Inflammatory macrophage (primary cell): ENCODE measurements at places on chromosomes 12 and 14.
A peak's percentile ranks its signal among the peaks of the same experiment; 100 is the strongest.

DNA sequence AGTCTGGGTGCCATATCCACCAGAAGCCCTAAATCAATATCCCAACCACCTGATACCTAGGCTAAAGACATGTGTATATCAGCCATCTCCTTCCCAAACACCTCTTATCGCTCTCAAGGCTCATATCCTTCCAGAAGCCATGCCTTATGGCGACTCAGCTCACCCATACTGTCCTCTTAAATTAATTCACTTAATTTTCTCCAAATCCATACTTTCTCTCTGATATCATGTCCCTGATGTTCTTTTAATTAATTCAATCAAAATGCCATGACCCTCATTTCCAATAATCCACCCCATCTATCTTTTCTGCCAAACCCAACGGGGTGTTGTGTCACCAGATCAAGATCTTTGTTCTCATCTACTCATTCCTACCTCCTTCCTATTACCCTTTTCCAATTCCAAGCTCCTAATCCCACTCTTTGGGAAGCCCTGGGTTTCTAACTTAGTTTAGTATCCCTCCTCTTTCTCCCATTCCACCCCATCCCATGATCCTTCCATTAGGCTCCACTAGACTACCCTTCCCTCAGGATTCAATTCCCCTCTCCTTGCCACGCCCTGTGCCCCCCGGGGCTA, 723 bp downstream of the ATF7 start:
- no peak for DNase-seq

DNA sequence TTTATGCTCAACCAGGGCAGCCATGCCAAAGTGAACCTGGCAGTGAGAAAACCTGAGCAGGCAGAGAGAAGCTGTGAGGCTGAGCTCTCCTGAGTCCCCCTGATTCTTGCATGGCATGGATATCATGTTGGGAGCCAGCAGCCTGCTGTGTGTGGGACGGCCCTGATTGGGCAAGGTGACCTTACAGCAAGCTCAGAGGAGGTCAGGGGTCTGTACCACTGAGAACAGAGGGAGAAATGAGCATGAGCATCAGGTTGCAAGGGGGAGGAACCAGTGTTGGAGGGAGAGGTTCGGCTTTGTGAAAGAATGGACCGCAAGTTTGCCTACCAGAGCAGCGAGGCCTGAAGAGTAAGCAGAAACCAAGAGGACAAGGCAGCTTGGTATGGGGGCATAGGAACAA, 59.1 kb upstream of the PTGR2 start:
- no peak for DNase-seq

- no peak for DNase-seq
These were observed 217.9 kb upstream of the PWP1 start for GRCh38 chr12:107467716-107468115.

DNA sequence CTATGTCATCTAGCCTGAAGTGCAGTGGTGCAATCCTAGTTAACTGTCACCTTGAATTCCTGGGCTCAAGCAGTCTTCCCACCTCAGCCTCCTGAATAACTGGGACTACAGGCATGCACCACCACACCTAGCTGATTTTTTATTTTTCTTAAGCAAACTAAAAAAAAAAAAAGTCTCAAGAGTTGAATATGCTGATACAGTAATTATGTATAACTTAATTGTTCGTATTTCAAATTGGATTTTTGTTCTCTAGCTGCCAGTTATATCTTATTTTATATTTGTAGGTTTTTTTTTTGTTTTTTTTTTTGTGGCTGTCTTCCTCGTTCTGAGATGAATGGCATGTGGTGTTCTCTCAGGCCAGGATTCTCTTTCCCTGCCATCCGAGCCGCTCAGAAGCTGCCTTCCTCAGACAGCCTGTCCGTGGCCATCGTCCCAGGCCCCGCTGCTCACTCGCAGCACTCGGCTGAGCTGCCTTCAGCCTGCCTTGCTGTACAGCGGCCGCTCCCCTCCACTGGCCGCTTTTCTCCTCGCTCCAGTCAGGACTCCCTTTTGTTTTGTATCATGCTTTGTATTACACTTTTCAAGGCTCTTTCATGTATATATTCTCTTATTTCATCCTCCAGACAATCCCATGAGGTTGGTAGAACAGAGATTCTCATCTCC, 53.3 kb downstream of the WDR20 start:
- DNase-seq = no peak

DNA sequence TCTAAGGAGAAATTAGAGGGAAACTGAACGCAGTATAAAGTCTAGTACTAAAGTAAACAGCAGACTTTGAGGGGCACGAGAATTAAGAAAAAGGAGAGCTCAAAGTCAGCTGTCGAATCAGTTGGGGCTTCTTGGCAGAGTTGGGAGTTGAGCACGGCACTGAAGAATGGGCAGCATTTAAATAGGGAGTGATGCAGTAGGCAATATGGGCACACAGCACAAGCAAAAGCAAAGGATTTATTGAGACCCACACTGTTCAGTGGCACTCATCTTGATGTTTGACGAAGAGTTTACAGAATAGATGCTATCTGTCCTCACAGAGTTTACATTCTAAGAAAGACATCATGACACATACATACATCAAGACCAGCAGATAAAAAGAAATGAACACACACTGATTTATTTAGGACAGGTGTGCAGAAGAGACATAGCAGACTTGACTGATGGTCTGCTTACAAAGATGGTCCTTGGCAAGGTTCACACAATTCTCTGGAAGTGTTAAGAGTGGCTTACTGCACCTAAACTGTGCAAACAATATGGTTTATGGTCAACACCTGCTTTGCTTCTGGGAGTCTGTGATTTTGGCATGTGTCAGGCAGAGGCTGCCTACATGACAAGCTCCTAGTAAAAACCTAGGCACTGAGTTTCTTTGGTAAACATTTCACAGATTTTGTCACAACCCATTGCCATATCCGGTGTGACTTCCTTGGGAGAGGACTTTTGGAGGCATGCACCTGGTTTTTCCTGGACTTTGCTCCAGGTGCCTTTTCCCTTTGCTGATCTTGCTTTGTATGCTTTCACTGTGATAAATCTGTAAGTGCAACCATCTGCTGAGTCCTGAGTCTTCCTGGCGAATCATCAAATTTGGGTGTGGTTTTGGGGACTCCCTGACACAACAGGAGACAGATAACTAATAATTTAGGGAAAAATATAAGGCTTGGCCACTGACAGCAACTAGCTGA, 26.3 kb downstream of the ALKBH1 start:
- DNase-seq = no peak

GRCh38 chr14:81440041-81440440, 39.9 kb upstream of the STON2 start:
- no peak for DNase-seq

GRCh38 chr14:100533656-100534485, 53.3 kb downstream of the BEGAIN start:
- peak; percentile 48 for DNase-seq

- DNase-seq = no peak
These were observed 466.6 kb downstream of the TRHDE start for GRCh38 chr12:72738811-72739210.

GRCh38 chr12:71589478-71589881, 74.2 kb downstream of the ZFC3H1 start:
- no peak for DNase-seq

DNA sequence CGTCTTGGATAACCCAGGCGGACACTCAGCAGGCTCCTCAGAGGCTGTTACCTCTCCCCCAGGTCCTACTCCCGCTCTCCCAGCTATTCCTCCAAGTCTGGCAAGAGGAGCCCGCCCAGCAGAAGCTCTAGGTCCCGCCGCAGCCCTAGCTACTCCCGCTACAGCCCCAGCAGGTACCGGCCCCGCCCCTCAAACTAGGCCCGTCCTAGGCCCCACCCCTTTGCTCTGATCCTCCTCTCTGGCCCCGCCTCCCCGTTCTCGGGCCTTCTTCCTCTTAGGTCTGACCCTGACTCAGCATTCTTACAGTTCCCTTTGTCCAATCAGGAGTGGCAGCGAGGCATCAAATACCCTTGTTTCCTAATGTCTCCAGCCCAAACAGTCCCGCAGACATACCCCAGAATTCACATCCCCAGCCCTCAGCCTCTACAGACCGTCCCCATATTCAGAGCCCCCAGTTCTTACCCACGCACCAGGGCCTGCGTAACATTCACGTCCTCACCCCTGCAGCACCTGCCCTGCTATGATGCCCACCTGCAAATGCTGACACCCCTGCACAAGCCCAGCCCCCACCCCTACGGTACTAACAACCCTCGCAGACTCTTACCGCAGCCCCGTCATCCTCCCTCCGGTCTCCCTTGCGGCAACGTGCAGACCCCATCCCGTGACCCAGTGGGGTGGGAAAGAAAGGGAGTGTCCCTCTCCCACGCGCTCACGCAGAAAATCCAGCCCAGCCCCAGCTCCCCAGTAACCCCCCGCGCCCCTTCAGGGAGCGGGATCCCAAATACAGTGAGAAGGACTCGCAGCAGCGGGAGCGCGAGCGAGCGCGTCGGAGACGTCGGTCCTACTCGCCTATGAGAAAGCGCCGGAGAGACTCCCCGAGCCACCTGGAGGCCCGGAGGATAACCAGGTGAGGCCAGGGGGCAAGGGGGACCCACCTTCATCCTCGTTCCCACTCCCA, 25.0 kb upstream of the HSPB8 start:
- DNase-seq = peak; percentile 31

- no peak for DNase-seq
These were observed 888 bp upstream of the PLXNC1 start for GRCh38 chr12:94147387-94147990.

DNA sequence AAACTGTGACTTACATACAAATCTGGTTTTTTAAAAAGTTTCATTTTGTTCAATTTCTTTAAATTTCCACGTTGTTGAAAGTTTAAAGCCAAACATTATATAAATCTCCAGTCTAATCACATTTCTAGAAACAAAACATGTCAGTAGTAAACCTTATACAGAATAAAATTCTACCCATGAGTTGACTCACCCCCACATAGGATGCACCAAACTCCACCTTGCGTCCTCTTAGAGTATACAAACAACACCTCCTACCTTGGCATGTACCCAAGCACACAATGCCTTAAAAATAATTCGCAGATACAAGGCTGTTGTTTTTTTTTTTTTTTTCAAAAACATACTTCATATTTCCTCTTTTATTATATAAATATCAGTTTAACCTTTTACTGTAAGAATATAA, 3.3 kb downstream of the FBXL14 start:
- no peak for DNase-seq

GRCh38 chr12:14840616-14841015, 2.7 kb downstream of the ART4 start:
- no peak for DNase-seq

- no peak for DNase-seq
These were observed 16.5 kb downstream of the OR6J1 start for GRCh38 chr14:22627506-22628263.

- no peak for DNase-seq
These were observed 357.0 kb downstream of the CACNA1C start for GRCh38 chr12:2409656-2410265.

DNA sequence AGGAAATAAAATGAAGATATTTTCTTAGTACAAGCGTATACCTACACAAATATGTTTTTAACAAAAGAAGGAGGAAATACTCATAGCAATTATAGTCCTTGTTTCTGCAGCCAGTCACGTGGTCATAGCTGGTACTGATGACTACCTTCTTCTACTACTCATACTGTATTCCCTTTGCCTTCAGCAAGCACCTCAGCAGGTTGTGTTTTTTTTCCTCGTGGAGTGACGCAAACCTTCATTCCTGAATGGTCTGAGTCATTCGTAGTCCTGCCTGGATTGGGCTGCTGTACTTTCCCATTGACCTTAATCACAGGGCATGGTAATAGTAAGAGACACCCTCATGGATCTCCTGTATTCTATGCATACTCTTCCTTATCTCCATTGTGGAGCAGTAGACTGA, 25.7 kb upstream of the SLC16A7 start:
- DNase-seq = no peak

DNA sequence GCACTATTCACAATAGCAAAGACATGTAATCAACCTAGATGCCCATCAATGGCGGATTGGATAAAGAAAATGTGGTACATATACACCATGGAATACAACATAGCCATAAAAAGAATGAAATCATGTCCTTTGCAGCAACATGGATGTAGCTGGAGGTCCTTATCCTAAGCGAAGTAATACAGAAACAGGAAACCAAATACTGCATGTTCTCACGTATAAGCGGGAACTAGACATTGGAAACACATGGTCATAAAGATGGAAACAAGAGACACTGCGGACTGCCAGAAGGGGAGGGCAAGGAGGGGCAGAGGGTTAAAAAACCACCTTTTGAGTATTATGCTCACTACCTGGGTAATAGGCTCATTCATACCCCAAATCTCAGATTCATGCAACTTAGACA, 234.1 kb upstream of the PLXNC1 start:
- DNase-seq = no peak

DNA sequence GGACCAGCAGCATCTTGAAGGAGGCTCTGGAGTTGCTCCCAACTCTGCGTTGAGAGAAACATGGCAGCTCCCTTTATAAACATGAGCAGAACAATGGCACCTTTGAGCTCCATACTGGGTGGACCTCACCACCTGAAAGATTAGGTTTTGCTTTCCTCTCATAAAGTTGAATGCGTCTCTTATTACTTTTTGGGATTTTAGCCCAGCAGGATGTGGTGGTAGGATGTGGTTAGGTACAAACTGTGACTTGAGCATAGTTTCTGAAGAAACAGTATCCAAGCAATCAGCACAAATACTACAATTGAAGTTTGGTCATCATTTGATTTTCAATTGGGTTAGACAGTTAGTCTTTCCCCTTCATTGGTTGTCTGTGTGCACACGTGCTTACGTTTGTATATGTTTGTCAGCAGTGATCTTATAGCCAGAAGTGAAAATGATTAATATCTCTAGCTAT, at the start of gene PRR4:
TSS of gene PRR4 (minus strand) at position 51 of the 454 bp plus-strand sequence. CDS start at position 13, 38 bp downstream.
- DNase-seq = no peak

DNA sequence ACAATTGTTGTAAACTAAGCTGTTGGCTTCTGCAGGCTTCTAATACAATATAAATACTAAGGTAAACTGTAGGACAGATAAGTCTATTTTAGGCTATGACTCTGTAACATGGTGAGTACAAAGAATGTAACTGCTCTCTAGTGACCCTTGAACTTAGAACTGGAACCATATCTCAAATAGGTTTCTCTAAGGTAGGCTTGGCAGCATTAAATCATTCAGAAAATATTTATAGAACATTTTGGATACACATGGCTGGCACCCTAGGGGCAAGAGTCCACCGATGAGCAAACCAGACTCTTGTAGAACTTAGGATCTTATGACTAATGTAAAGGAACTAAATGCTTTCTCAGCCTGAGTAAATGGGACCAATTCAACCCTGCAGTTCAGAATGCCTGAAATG, 19.4 kb upstream of the SLC25A3 start:
- DNase-seq = no peak
